ENCODE measurements at places on chromosomes 2 and 18.

DNA sequence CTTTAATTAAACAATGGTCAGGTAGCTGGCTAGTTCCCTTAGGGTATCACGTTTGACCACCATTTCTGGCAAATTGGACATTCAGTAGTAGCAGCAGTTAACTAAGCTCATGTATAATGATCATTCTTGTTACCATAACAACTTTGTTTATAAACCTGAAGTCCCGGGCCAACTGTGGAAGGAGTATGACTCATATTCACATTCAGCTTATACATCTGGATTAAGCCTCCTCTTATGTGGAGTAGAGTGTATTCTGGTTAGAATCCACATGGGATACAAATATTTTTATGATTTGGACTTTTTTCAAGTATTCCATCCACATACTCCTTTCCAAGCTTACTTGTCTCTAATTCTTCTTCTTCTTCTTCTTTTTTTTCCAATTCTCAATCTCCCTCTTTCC lies 70.3 kb upstream of the ZSWIM2 start:
- no peak for DNase-seq

DNA sequence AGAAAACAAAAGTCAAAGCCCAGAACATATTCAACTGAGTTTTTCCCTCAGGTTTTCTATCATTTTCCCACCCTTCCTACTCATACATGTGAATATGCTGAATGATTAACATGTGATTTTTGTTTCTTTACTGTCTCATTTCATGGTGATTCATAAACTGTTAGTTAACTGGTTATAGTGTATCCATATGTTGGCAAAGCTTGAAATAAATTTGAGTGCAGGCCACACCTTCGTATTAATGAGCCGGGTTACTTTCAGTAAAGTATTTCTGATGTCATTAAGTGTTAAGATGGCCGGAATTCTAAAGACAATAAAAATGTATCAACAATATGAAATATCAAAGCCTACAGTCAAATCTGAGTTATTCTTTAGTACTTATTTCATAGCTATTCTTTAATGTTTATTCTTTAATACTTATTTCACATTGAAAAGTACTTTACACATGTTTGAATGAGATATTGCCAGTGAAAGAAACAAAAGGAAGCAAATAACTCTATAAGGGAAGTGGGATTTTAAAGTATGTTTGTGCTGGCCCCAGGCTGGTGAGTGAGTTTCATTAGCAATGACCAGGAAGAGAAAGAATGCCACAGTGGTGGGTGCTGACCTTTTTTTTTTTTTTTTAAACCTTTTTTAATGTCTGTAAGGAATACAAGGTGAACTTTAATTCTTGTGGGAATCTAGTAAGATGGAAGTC lies 178.6 kb downstream of the NEDD4L start:
- DNase-seq, result no peak

GRCh38 chr2:222842491-222843174 lies 18.2 kb upstream of the ACSL3 start:
- DNase-seq, result no peak

GRCh38 chr2:128425216-128425615 lies 106.5 kb upstream of the HS6ST1 start:
- no peak for DNase-seq

DNA sequence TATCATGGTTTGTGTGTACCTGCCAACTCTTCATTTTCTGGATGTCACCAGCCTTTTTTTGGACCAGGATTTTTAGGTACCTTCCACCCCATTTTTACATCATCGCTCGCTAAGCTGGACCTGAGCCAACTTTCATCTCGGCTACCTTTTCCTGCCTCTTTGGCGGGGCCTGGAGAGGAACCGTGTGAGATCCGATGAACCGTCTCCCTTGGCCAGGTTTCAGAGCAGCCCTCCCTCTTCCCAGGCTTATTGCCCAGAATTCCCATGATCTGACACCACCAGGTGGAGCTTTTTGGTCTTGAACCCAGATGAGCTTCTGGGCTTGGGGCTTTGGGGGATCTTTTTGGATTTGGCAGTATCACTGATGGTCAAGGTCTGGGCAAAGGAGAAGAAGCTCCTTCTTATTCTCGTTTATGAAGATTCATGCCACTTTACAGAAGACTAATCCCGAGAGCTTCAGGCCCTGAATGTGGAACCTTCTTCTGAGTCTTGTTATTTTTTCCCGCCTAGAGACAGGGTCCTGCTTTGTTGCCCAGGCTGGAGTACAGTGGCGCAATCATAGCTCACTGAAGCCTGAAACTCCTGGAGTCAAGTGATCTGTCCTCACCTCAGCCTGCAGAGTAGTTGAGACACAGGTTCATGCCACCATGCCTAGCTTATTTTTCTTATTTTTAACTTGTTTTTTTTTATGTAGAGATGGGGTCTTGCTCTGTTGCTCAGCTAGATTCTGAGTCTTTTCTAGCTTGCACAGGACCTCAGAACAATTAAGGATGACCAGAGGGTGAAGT lies 50.4 kb downstream of the GATA6 start:
- no peak for DNase-seq

DNA sequence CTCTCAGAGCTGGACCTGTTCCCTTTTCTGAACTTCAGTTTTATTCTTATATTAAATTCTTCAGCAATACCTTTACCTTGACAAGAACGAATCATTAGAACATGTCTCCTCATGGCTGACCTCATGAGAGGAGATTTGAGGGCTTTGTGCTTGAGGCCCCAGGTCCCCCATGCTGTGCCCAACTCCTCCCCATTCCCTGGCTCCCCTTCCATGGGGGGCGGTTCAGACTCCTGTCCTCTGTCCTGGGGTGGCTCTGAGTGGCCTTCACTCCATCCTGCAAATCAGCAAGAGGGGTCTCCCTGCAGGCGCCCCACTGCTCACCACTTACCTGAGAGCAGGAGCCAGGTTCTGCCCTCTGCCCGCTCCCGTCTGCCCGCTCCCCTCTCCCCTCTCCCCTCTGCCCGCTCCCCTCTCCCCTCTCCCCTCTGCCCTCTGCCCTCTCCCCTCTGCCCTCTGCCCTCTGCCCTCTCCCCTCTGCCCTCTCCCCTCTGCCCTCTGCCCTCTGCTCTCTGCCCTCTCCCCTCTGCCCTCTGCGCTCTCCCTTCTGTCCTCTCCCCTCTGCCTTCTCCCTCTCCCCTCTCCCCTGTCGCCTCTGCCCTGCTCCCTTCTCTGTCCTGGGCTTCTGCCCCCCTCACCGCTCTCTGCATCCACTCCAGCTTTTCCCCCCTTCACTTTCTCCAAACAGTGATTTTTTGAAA lies 98.7 kb upstream of the ALKAL2 start:
- DNase-seq, result no peak

- no peak for DNase-seq
Measured at GRCh38 chr2:197851451-197851850, 47.1 kb downstream of the PLCL1 start.

GRCh38 chr2:65354773-65355172 lies 77.6 kb downstream of the SPRED2 start:
- no peak for DNase-seq

- no peak for DNase-seq
Measured at GRCh38 chr2:4995466-4995865, 696.7 kb upstream of the SOX11 start.

DNA sequence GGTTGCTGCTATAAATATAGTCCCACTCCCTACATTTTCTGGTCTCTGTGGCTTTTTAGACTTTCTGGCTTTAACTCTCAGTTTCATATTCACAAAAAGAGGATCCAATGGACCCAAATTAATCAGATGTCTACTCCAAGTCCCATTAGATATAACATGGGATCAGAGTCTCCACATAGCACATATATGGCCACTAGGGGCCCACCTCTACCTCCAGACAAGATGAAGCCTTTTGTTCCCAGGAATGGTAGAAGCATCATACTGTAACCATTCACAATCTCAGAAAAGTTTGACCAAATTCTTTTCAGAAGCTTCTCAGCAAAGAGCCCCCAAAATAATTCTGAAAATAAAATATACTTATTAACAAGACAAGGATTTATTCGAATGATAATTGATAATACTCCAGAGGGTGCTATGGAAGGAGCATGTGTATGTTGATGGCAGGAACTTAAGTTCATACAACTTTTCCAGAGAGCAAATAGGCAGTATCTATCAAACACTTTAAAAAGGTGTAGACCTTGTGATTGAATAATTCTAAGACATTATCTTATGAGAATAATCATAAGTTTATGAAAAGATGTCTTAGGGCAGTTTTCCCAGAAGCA lies 382.3 kb upstream of the CRIM1 start:
- DNase-seq, result no peak

GRCh38 chr2:212794471-212794870 lies 255.9 kb upstream of the ERBB4 start:
- no peak for DNase-seq

DNA sequence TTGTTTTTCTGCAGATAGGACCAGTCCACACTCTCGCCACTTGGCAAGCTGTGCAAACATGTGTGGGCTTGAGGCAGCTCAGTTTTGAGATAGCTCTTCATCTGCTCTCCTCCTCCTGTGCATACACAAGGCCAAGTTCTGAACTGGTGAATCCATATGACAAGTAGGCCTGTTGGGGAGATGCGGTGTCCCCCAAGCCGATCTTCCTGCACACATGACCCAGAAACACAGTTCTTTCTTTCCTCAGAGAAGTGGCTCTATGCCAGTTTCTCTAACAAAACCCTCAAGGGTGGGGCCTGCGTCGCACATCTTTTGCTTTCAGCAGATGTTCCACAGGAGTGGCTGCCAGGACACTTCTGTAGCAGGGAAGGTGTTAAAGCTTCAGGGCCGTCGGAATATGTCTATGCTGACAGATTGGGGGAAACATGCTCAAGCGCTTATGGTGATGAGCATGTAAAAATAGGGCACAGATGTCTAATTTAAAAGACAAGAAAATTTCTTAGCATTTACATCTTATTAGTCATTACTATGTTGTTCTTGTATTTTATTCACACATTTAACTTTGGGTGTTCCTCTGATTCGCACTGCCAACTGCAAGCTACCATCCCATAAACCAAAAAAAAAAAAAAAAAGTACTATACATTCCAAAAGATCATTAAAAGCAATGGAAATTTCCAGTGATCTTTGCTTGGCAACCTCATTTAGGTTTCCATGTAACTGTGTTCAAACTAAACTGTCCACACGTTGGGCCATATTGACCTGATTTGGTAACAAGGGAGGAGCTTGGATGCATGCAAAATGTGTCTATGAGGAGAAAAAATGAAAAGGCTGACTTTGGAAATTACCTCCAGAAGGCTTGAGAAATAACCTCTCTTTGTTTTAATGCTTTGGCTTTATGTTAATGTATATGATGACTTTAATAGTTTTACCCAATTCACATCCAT lies 1055.5 kb upstream of the KLHL29 start:
- DNase-seq, result no peak
